ENCODE measurements at places on chromosomes 1 and 21.

GRCh38 chr1:186799689-186800054 is 29.1 kb upstream of the PLA2G4A start:
- no peak for DNase-seq

GRCh38 chr1:4762146-4762545 is 107.7 kb downstream of the AJAP1 start:
- DNase-seq: no peak

DNA sequence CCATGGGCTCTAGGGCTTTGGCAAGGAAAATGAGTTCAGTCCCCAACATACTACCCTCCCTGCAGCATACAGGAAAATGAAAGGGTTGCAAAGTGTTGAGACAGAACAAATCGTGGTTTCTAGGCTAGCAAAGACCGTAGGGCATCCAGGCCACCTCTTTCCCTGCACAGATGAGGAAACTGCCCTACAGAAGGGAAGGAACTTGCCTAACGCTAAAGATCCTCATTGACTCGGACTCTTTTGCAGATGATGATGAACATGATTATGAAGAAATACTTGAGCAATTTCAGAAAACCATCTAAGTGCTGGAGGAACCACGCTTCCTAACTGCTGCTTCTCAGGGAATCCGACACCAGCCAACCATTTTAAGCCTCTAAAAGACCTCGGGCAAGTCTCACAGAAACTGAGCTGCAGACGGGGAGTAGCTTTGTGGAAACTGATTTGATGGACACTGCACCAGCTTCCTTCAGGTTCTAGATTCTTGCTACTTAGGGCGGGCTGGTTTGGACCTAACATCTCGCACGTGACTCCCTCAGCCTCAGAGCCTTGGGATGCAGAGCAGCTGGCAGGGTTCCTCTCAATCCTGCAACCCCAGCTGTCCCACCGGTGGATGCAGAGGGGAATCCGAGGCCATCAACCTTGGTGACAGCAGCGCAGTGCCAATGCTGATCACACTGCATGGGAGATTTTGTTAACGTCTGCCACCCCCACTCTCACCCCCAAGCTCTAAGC is 13.4 kb downstream of the THEMIS2 start:
- DNase-seq: no peak

DNA sequence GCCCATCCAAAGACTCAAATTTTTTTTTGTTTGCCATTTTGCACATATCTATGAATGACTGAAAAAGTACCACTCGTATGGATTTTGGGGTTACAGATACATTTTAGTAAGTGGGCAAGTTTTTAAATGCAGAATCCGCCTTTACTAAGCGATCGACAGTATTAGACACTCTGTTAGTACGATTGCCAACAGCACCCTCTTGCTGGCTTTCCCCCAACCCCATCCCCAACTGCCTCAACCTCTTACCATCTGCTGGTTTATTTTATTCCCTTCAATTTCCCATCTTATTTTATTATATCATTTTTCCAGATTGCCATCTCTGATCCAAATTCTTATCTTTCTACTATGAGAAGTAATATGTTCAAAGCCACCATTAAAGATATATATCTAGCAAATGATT is 244.8 kb downstream of the LRRIQ3 start:
- DNase-seq: no peak

- DNase-seq: no peak
Measured at GRCh38 chr1:2382621-2383361, 8.6 kb downstream of the MORN1 start.

- no peak for DNase-seq
Measured at GRCh38 chr1:4315202-4315601, 339.2 kb upstream of the AJAP1 start.
